ENCODE measurements at places on chromosomes 12 and 14.
A peak's percentile ranks its signal among the peaks of the same experiment; 100 is the strongest.

DNA sequence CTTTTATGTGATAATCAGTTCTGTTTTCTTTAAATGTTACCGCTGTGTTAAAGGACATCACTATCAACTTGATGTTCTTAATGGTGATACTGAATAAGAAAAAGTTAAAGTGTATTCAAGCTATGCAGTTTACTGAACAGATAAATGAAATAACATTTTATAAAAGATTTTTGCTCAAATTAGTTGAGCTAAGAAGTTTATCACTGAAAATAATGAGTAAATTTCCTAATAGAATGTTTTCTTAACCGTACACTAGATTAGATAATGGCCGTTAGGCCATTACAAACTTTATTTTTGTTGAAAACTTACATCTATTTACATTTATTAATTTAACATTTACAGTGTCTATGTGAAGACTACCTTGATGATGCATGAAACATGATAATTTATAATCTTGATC lies 25.0 kb downstream of the ATF7IP start:
- no peak for DNase-seq

DNA sequence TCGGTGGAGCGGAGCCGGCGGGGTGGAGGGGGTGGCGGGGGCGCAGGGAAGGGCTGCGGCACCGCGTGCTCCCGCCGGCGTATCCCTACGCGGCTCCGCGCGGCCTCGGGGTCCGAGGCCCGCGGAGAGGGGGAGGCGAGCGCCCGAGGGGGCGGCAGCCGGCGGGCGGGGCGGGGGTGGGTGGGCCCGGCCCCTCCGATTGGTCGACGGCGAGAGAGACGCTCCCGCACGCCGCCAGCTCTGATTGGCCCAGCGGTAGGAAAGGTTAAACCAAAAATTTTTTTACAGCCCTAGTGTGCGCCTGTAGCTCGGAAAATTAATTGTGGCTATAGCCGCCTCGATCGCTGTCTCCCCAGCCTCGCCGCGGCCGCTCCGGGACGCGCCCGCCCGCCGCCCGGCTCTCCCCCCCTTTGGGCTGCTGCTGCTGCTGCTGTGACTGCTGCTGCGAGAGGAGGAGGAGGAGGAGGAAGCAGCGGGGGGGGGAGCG lies at the start of gene FOXG1:
Gene FOXG1 (plus strand): TSS at position 319 of the 487 bp plus-strand sequence. CDS start 493 bp downstream, outside the sequence.
- no peak for DNase-seq

DNA sequence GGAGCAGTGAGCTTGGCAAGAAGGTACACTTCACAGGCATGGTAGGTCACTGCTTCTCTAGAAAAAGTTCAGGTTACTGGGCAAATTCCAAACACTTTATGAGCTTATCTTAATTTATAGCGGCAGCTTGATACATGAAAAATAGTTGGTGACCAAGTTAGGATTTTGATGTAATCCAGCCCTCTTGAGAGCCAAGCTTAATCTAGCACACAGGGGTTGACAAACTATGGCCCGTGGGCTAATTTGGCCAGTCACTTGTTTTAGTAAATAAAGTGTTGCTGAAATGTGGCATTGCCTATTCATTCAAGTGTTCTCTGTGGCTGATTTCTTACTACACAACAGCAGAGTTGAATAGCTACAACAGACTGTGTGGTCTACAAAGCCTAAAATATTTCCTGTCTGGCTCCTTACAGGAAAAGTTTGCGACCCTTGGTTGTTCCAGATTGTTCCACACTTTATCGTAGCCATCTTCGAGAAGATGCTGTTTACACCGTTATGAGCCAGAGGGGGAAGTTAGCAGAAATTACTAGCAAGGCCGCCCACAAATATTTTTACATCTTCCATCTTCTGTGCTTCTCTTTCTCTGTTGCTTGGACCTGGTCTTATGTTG lies 120.9 kb downstream of the DAAM1 start:
- no peak for DNase-seq

DNA sequence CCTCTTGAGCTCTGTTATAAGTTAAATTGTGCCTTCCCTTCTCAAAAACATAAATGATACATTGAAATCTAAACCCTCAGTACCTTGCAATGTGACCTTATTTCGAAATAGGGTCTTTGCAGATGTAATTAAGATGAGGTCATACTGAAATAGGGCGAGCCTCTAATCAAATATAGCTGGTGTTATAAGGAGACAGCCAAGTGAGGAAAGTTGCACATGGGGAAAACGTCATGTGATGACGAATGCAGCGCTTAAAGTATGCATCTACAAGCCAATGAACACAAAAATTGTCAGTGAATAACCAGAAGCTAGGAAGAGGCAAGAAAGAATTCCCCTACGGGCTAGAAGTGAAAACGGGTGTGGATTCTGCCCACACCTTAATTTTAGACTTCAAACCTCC lies 305.2 kb upstream of the FOXG1 start:
- DNase-seq, result no peak

DNA sequence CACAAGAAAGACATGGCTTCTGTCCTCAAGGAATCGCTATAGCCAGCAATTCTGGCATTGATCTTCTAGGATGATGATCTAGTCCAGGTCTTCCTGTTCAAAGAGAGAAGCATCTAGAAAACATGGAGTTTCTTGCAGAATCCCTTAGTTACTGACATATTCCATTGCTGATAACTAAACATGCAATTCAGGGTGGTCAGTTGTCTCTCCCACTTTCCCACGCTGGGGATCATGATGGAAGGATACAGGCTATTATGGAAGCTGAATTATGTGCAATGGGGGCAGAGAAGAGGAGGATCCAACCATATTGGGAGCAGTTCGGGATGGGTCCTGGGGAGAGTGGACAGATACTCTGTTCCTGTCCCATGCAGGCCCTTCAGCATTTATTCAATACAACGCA lies 9.8 kb upstream of the RPH3A start:
- DNase-seq, result no peak

DNA sequence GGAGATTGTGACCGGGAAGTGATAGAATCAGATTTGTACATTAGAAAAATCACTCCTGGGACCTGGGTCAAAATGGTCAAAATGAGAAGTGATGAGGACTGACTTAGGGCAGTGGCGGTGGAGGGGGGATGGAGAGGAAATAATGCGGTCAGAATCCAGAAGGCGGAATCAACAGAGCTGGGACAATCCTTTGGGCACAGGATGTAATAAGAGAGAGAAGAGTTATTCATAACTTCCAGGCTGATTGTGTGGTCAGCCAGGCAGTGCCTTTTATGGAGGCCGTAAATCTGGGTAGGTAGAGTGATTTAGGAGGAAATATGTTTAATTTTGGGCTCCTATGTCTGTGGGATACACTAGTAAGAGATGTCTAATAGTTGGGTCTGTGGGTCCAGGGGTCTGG lies 21.6 kb downstream of the FBXL14 start:
- DNase-seq, result no peak

DNA sequence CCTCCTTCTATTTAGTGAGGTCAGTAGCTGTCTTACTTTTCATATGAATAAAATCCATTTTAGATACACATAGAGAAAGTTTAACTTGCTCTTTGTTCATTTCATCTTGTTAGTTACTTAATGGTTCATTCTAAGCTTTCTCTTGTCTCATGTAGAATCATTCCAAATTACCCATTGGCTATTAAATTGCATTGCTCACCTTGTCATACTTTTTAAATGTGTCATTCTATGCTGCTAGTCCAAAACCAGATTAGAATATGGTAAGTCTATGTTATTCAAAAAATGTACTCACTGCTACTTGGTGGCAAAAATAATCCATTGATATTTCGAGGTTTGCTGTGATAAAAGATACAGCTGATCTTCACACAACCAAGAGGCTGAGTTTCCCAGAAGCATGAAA lies 3.0 kb downstream of the C12orf50 start:
- DNase-seq, result no peak

- DNase-seq, result no peak
These were observed 78.8 kb upstream of the NEDD1 start for GRCh38 chr12:96828169-96828789.

- no peak for DNase-seq
These were observed 214.0 kb downstream of the CHST11 start for GRCh38 chr12:104670439-104671408.

GRCh38 chr14:21612324-21612723 lies 22.4 kb downstream of the OR10G2 start:
- DNase-seq, result no peak

GRCh38 chr12:2251526-2252209 lies 198.9 kb downstream of the CACNA1C start:
- no peak for DNase-seq

GRCh38 chr12:31728289-31728916 lies 418 bp downstream of the AMN1 start:
- no peak for DNase-seq

DNA sequence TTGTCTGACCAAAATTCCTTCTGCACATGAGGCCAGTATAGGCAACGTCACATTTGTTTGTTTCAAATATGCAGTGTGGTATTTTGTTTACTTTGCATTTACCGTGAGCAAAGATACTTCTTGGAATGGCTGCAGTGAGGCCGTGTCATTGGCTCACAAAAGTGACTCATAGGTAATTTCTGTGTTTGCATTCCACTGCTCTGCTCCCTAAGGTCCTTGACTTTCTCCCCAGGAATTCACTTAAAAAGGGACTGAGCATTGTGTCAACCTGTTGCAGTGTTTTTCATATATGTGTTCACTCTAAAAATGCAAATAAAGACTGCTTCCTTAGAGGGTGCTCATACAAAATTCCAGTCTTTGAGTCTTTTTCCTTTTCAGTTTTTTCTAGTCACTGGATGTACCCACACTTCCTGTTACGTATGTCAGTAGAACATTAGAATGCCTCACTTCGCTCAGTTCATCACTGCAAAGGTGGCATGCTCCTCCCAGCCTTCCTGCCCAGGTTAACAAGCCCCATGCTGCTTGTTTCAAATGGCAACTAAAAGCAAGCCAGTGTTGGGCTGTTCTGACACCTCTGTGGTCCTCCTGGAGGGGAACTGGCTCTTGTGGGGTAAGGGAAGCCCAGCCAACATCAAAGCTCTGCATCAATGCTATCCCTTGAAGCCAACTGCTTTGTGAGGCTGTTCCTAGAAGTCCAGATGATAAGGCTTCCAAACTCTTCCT lies 9.1 kb downstream of the C12orf76 start:
- no peak for DNase-seq

GRCh38 chr12:32690927-32691326 lies 11.8 kb downstream of the DNM1L start:
- DNase-seq, result no peak

GRCh38 chr12:61821381-61821780 lies 438.8 kb upstream of the USP15 start:
- DNase-seq, result no peak

GRCh38 chr14:69755784-69756183 lies 11.2 kb upstream of the SRSF5 start:
- DNase-seq, result no peak

DNA sequence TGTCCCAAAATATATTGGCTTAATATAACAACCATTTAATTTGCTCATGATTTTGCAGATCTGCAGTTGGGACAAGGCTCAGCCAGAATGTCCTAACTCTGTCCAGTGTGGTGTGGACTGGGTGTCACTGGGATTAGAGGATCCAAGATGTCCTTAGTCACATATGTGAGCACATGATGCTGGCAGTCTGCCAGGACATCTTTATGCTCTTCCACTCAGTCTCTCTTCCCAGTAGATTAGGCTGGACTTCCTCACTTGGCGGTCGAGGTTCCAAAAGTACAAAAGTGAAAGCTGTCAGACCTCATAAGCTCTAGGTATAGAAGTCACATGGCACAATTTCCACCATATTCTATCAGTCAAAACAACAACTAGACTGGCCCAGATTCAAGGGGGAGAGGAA lies 167.9 kb upstream of the NTF3 start:
- DNase-seq, result no peak

DNA sequence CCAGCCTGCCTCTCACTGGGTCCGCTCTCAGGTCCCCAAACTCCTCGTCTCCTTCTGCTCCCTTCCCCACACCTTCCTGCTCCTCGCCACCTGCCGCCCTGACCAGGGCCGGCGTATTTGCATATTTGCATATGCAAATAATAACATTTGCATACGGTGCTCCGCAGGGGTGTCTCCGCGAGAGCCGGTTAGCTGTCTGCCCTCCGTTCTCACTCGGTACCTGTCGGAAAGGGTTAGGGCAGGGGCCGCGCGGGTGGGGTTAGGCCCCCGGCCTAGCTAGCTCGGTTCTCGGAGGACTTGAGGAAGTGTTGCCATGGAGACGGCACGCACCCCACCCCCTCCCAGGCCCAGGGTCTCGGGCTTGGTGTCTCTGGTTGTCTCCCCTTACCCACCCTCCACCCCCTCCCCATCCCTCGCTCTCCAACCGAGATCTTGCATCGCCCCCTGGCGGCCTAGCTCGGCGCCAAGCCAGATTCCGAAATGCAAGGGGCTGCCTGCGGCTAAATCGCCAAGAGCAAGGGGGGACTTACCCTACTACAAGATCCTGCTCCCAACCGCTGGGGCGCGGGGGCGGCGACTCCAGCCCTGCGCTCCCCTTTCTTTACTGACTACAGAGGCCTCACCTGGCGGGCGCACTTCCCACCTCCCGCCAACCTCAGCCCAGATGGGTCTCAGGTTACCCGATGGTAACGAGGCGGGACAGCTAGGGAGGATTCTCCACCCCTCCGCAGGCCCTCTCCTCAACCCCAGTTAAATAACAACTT lies 8.1 kb downstream of the STAC3 start:
- peak; percentile 19 for DNase-seq

DNA sequence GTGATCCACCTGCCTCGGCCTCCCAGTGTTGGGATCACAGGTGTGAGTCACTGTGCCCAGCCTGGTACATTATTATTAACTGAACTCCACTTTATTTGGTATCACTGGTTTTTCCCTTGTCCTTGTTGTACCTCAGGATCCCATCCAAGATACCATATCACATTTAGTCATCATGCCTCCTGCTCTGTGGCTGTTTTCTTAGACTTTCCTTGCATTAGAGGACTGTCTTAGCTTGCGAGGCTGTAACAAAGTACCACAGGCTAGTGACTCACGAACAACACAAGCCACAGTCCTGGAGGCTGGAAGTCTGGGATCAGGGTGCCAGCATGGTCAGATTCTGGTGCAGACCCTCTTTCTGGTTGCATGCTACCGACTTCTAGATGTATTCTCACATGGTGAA lies 12.2 kb downstream of the KLC1 start:
- DNase-seq, result no peak

GRCh38 chr12:115740586-115741155 lies 536.8 kb downstream of the MED13L start:
- no peak for DNase-seq

DNA sequence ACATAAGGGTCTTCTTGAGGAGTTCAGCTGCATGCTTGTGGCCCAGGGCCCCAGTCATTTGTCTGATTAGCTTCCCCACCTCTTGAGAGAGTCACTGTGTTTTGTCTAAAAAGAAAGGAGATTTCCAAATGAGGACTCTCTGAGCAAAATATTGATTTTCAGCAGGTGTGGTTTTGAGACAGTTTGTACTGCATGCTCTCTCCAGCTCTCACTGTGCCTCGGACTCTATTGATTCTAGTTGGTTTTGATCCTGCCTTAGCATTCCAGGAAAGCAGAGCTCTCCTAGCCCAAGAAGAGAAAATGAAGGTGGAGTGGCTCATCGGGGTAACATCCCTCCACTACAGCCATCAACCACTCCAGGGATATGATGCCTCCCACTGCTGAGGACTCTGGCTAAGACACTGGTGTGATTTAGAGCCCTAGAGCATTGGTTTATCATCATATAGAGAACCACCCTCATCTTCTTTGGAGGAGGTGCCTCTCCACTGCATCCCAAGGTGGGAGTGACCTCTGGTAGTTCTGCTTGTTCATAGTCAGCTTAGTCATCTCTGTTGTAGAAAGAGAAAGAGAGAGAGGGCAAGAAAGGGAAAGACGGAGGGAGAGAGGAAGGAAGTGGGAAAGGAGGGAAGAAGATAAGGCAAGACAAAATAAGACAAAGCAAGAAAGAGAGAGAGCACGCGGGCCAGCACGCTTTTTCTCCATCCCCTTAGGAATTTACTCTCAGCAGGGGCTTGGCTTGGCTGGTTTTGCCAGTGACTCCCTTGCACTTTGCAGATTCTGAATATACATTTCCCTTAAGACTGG lies 365.6 kb downstream of the DPF3 start:
- no peak for DNase-seq

GRCh38 chr12:101962486-101962885 lies 85.1 kb downstream of the DRAM1 start:
- no peak for DNase-seq
